Stimulated activated CD4-positive, alpha-beta T cell treated with anti-CD3 and anti-CD28 coated beads, Interleukin-2, amount 100 ng/mL, for 4 hours (primary cell): ENCODE measurements at places on chromosomes 7 and 10.
A peak's percentile ranks its signal among the peaks of the same experiment; 100 is the strongest.

DNA sequence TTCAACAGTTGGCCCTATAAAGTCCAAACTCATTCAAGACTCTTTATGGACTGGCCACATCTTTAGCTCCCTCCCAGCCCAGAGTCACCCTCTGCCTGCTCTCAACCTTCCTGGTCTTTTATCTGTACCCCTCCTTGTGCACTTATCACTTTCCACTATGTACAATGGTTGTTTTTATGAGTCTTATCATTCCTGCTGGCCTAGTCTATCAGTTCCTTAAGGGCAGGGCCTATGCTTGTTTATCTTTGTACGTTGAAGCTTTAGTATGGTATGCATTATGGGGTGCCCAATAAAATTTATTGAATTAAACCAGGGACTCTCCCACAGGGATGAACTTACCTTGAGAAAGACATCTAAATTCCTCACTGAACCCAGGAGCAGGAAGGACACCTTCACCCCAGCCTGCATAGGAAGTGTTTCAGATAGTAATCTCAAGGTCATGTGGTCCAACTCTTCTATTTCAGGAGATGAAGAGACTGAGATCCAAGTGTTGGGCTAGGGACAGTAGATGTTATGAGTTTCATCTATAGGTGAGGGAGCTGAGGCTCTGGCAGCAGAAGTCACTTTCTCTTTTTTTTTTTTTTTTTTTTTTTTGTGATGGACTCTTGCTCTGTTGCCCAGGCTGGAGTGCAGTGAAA, 13.3 kb upstream of the PDCD4 start:
- DNase-seq, result no peak

GRCh38 chr10:13956826-13957225, 370.1 kb downstream of the PRPF18 start:
- DNase-seq, result no peak

DNA sequence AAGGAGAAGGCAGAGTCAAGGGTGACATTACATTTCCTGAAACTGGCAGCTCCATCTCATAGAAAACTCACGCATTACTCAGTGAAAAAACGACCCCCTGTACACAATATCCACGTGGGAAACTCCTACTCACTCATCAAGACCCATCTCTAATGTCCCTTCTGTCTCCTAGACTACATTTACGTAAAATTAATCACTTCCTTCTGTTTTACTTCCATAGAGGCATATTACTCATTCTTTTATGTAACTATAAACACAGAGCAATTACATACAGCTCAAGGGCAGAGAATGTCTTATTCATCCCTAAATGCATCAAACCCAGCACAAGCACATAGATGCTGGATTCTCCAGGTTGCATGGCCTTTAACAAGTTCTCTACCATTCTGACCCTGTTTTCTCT, 281.8 kb downstream of the KCNMA1 start:
- no peak for DNase-seq

DNA sequence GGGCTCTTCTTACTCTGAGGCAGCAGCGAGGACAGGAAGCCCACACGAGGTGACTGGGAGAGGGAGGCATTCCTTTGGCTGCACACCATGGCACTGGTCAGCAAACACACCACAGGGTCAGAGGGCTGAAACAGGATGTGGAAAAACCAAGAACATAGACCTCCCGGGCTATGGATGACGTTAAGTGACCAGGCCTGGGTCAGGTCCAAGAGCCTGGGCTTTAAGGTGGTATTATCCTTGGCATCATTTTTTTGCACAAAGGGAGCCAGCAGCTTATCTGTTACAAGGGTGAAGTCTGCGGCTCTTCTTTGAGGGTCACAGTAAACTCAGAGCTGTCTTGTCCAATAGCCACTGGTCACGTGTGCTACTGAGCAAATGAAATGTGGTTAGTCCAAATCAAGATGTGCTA, 7.0 kb downstream of the WDR91 start:
- no peak for DNase-seq

DNA sequence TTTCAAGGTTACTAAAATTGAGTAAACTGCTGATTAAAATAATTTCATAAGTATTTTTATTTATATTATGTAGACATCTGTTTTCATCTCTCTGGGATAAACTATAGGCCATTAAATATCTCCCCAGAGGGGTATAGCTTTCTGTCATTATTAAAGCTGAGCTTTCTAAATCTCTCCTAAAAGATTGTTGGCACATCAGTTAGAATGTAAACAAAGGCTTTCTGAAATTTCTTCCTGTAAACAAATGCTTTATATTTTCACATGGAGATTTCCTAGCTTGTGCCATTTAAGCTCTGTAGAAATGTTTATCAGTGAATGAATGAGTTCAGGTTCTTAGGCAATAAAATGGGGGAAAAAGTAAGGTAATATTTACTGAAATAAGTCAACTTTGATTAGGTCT, 35.7 kb downstream of the PPP1R9A start:
- no peak for DNase-seq

DNA sequence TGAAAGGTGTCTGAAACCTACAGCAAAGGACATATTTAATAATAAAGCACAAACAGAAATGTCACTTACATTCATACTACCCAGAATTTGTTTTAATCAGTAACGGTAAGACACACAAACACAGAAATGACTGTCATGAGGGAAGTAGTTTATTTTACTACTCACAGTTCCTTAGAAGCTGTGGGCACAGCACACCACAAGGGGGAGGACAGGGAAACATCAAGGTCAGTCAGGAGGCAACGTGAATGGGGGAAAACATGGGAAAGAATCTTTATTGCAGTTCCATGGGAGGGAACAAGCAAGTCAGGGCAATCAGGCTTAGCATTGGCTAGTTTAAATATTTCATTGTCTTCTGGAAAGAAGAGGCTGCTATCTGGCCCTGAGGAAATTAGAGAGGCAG, 123.8 kb upstream of the PDSS1 start:
- DNase-seq, result no peak

GRCh38 chr7:151776446-151776845, 100.5 kb downstream of the PRKAG2 start:
- DNase-seq, result no peak

DNA sequence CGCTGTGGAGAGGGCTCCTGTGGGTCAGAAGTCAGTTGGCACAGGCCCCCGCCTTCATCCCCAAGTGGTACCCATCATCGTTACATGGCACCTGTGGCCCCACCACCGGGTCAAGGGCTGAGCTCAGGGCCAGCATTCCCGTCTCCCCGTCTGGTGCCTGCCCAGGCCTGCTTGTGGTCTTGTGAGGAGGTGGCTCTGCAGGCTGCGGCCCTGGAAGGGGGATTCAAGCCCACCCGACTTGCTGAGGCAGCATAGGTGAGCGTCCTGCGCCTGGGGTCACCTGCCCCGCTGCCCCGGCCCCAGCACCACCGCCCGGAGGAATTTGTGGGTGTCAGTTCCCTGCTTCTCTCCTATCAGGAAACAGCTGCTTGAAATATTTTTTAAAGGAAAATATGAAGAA, 53.0 kb upstream of the EN2 start:
- no peak for DNase-seq

GRCh38 chr10:114681542-114681941, 23.5 kb upstream of the ABLIM1 start:
- no peak for DNase-seq

DNA sequence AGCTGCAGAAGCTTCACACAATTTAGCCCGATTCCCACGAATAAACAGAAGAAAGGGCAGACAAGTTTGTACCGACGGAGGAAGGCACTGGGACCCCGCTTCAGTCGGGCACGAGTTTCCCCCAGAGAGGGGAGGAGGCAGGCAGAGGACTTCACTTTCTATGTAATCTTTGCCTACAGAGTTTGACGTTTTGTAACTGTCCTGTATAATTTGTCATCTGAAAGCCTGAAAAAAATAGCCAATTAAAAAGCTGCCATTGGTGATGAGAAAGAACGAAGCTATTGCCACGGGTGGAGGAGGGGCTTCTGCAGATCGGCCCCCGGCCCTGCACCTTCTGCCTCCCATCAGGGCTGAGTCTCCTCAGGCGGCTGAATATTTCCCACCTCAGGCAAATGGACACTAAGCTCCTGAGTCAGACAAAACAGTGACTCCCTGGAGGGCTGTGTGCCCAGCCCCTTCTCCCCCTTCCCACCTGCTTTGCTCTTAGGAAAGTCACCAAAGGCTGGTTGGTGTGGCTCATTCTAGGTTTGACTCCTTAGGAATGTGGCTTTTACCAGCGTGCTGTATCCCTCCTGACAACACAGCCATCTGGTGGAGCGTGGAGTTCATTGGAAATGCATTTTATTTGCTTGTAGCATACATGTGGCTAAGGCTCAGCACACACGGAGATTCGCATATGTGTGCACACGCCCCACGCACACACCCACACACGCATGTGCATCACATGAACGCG, 117.4 kb downstream of the VIPR2 start:
- DNase-seq, result no peak

- DNase-seq, result no peak
Measured at GRCh38 chr7:92034116-92034515, 93.5 kb downstream of the AKAP9 start.

GRCh38 chr7:44307905-44308595, 17.3 kb downstream of the CAMK2B start:
- DNase-seq, result no peak

DNA sequence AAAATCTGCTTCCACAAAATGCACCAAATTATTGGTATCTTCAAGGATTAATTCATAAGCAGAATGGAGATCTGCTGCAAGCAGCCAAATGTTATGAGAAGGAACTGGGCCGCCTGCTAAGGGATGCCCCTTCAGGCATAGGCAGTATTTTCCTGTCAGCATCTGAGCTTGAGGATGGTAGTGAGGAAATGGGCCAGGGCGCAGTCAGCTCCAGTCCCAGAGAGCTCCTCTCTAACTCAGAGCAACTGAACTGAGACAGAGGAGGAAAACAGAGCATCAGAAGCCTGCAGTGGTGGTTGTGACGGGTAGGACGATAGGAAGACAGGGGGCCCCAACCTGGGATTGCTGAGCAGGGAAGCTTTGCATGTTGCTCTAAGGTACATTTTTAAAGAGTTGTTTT, 12.1 kb downstream of the IFIT3 start:
- DNase-seq, result no peak

- DNase-seq, result peak; percentile 24
Measured at GRCh38 chr7:129553899-129554461, 51.6 kb downstream of the SMKR1 start.

DNA sequence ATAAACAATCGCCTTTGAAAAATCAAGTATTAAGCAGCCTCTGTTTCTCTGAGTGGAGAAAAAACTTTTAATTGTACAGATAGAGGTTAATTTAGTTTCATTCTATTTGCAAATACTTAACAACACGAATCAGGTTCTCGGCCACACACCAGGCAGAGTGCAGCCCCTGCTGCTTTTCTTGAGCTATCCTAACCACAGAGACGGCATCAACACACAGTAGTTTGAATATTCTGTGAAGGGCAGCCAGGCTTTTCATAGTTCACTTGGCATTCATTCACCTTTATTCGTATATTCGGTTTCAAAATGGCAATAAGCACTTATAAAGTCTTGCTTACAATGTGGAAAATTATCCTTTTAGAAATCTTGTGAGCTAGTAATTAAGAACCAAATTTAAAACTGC, 5.7 kb downstream of the ADARB2 start:
- no peak for DNase-seq

- no peak for DNase-seq
Measured at GRCh38 chr10:71077143-71077581, 135.2 kb upstream of the UNC5B start.

DNA sequence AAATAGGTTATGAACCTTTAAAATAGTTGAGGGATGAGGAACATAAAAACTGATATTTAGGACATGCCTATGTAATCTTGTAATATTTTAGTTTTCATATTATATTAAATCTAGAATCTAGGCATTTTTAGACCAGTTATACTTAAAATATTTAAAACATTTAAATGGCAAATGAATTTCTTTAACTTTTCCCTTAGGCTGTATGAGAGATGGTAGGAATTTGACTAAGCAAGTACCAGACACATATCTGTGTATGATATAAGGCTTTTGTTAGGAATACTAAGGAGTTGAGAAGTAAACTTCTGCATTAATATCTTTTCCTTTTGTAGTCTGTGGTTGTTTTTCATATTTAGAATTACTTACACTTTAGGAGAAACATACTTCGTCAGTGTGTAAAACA, 25.1 kb downstream of the SEPTIN7 start:
- DNase-seq, result no peak

- DNase-seq, result no peak
Measured at GRCh38 chr10:97128516-97129154, 57.1 kb downstream of the SLIT1 start.

DNA sequence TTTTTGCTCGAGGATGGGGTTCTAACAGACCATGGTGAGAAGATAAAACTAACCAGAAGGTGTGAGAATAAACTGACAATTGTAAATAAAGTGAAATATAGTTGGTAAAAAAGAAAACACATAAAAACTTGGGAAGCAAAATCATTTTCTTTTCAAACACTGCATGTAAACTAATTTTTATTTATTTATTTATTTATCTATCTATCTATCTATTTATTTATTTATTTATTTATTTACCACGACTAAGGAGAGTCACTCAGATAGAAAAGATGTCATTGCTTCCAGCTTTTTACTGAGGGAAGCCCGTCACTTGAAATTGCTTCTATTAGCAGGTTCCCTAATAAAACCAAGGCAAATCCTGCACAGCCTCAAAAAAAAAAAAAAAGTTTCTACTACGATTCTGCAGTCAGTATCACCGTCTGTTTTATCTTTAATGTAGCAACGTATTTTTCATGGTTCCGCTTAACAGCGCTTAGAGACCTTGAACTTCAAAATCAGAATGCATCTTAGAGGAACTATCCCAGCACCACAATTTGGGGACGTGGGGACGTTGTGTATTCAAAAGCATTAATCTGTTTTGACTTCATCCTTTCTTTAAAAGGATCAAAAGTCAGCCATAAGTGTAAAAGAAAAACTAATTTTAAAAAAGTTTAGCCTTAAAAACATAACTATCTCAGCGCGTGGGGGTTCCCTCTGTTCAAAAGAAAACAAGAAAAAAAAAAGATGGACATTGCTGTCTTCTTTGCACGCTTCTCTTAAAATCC, 33.3 kb upstream of the EBLN1 start:
- no peak for DNase-seq

DNA sequence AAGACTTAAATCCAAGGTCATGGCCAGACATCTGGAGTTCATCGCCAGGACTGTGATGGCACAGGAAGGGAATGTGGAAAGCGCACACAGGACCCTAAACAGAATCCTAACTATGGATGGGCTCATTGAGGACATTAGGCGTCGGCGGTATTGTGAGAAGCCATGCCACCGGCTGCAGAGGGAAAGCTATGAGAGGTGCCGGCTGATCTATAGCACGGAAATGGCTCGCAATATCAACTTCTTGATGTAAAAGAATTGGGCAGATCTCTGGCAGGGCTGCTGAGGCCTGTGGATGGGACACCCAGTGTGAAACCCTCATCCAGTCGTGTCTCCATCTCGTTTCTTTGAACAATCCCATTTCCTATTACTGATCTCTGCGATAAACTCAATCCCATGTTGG, 6.3 kb upstream of the CTBP2 start:
- DNase-seq, result no peak
